ENCODE measurements at places on chromosomes 13 and 19.

DNA sequence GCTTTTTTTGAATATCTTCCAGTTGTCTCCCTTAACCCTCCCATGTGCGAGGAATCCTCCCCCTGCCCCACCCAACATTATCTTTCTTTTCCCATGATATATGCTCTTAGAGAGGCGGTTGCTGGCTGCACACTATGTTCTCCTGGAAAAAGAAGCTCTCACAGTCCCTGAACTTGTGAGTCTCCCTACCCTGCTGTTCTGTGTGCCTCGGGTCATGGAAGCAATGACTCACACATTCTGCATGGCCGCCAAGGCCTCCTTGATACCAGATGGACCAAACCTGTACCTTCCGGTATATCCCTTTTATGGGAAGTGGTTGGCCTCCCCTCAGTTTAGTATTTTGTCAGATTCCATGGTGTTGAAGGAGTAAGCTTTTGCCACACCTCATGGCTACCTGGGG, 705.4 kb downstream of the SLITRK6 start:
- DNase-seq = no peak

GRCh38 chr13:39130301-39130700, 92.0 kb downstream of the NHLRC3 start:
- DNase-seq = no peak

- no peak for DNase-seq
Measured at GRCh38 chr13:28340272-28340793, 154.6 kb downstream of the FLT1 start.

DNA sequence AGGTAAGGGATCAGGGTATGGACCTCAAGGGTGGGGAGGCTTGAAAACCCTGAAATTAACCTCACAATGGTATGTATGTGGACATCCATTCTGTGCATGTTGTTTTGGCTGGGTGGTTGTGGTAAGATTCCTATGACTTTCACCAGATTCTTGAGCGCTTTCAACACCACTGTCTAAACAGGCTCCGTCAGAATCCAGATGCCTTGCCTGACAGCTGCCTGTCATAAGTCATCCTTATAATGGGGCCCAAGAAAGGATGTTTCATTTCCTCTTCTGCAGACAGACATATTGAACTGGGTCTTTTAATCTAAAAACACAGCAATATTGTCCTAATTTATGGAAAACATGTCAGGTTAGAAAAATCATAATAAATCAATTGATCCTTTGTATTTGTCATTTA, 41.3 kb downstream of the ALOX5AP start:
- DNase-seq = no peak

DNA sequence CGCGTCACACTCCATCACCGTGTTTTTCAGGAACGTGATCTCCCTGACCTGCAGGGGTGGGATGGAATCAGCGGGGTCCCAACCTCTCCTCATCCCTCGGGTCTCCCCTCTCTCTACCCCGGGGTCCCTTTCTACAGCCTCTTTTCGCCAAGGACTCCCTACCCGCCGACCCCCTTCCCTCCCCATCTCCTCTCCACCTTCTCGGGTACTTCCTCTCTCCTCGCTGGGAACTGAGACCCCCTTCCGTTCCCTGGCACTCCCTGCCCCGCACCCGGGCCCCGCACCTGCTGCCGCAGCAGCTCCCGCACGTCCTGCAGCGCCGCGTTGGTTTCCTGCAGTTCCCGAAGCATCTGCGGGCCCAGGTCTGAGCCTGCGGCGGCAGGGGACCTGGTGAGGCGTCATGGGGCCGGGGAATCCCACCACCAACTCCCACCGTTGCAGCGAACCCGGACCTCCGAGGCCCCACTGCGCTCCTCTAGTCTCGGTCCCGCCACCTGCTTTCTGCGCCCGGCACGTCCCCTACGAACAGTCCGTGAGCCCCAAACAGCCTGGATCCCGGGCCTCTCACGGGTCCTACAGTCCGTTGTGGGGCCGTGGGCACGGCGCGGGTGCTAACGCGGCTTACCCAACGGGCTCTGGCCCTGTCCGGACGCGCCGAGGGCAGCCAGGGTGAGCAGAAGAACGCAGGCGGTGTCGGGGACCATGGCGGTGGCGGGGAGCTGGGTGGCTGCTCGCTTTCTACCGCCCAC, at the start of gene COMP:
Gene COMP (minus strand): TSS at position 740 of the 749 bp plus-strand sequence. CDS start 36 bp downstream, at position 704.
- DNase-seq = no peak

DNA sequence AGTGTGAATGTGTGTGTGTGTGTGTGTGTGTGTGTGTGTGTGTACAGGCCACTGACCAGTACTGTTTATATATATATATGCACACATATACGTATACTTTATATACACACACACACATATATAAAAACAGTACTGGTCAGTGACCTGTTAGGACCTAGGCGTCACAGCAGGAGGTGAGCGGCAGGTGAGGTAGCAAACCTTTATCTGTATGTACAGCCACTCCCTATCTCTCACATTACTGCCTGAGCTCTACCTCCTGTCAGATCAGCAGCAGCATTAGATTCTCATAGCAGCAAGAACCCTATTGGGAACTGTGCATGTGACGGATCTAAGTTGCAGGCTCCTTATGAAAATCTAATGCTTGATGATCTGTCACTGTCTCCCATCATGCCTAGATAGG, 34.5 kb downstream of the TBC1D4 start:
- DNase-seq = no peak

- DNase-seq = no peak
Measured at GRCh38 chr19:45517238-45517637, 10.0 kb downstream of the VASP start.

GRCh38 chr13:29162638-29163235, 342.6 kb downstream of the MTUS2 start:
- DNase-seq = no peak

GRCh38 chr19:4575267-4576015, 16.0 kb upstream of the SEMA6B start:
- DNase-seq = peak; percentile 97

- peak; percentile 12 for DNase-seq
Measured at GRCh38 chr13:37277435-37278144, 172.1 kb upstream of the CSNK1A1L start.

- DNase-seq = no peak
Measured at GRCh38 chr19:50534478-50534877, 20.8 kb upstream of the ASPDH start.

- DNase-seq = no peak
Measured at GRCh38 chr13:51191743-51192142, 30.5 kb upstream of the FAM124A start.

DNA sequence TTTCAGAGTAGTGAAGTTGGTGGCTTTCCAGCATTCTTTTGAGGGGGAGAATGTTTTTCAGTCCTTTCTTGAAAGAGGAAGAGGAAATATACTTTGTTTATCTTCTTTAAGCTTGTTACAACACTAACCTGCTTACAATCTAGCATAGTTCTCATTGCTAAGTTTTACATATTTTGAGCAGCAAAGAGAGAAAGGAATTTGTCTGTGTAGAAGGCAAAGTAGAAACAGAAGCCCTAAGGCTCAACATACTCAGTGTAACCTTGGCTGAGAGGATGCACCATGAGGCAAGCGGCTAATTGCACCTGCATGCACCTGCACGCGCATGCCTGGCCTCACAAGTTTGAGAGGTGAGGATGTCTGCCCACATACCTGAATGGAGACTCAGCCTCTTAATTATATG, 2.2 kb downstream of the FRY start:
- no peak for DNase-seq

DNA sequence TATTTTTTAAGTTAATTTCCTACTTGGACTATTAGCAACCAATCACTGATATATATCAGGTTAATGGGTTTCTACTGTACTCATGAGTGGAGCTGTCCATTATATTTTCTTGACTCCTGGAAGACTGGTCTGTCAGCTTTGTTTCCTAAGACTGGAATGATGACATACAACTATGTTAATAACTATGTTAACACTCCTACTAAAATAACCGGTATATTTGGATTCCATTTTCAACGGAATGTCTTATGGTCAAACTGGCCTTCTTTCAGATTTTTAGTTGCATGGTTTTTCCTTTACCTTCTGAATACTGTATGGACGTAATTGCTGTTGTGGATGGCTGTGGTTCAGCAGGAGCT, 45.8 kb upstream of the GPI start:
- no peak for DNase-seq

DNA sequence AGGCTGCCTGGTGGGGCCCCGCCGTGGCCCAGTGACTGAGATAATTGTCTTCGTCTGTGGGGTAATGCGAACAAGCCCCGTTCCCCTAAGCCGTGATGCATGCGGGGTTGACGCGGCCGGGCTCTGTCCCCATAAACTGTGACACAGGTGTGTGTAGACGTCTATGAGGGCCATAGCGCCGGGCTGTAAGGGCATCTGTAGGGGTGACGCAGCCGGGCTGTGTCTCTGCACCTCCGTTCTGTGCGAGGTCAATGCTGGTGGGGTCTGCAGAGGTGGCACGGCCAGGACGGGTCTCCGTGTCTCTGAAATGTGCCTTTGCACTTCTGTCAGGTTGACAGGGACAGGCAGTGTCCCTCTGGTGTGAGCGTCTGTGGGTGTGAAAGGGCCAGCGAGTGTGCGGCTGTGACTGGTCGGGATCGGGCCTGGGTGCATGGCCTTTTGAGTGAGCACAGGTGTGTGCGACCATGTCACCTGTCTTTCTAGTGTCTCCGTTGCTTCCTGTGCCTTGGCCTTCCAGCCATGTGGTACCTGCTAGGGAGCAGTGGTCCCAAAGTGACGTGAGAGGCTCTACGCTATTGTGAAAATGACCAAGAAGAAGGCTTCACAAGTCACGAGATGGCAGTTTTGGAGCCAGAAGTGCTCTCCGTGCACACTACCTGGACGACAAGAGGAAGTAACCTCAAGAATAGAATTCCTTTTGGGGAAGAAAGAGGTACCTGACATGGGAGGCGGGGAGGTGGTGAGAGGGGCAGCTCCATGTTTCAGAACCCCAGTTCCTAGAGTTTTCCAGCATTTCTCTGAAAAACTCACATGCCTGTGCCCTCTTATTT, 16.4 kb upstream of the ZNF331 start:
- DNase-seq = no peak

DNA sequence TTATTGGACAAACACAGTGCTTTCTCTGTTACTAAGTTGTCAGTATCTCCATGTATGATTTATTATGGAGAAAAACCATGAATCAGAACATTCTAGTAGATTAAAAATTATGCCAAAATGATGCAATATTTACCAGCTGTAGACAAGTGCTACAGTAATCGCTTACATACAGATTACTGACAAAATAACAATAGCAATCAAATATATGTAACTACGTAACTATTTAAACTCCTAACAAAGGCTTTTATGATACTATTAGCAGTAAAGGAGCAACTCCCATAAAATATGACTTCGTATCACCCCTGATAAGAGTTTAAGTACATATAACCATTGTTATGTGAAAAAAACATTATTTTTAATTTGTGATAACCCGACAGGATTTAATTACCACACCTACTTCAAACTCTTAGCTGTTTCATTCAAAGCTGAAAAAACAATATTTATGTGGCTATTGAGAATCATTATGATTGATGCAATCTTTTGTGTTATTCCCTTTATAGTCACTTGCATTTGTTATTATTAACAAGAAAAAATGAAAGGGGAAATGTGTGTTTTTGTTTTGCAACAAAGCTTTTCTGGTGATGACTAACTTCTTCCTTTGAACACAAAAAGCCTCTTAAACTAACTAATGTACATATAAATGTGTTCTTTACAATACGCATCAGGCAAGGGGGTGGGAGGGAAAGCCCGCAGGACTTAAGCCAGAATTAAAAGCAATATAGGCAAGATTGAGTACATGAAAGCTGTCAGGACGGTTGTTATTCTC, 147.4 kb downstream of the ABCC4 start:
- DNase-seq = no peak
